Regular cardiac myocyte (primary cell): ENCODE measurements at places on chromosomes 6 and 20. TPM values are rescaled to one million over a fixed set of nuclear protein-coding genes. Genes with fewer than 3 reads are reported as not detected.

Gene DNAAF9
- total RNA-seq, result 8.8 and 11.6 TPM in 2 replicates

Gene ZNF343
- total RNA-seq, result 14.4 and 15.9 TPM in 2 replicates

Gene TRDN
- not detected in 2 replicates for total RNA-seq

Gene SLC22A3
- 1.7 and 2.3 TPM in 2 replicates for total RNA-seq

Gene PHACTR2
- total RNA-seq, result 60.6 and 73.9 TPM in 2 replicates

Gene TPX2
- 17.5 and 86.1 TPM in 2 replicates for total RNA-seq

Gene DPPA5
- total RNA-seq, result not detected in 2 replicates
